ENCODE measurements at places on chromosomes 11 and 22.

DNA sequence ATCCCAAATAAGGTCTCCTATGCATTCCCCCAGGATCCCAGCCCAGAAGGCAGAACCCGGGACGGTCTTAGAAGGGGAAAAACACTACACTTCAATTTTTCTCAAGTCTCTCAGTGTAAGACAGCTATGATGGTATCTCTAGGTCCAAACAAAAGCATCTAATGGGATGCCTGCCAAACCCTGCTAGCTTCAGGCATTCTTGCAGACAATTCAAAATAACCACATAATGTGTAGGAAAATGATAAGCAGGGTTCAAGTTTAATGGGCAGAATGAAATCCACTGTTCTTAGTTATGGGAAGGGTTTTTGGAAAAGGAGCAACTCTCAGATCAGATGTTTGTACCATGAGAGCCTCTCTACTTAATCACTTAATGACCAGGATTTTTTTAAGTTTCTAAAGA, 119.8 kb upstream of the ANO1 start:
- DNase-seq = no peak

GRCh38 chr11:33898957-33899356, 7.1 kb upstream of the LMO2 start:
- no peak for DNase-seq

DNA sequence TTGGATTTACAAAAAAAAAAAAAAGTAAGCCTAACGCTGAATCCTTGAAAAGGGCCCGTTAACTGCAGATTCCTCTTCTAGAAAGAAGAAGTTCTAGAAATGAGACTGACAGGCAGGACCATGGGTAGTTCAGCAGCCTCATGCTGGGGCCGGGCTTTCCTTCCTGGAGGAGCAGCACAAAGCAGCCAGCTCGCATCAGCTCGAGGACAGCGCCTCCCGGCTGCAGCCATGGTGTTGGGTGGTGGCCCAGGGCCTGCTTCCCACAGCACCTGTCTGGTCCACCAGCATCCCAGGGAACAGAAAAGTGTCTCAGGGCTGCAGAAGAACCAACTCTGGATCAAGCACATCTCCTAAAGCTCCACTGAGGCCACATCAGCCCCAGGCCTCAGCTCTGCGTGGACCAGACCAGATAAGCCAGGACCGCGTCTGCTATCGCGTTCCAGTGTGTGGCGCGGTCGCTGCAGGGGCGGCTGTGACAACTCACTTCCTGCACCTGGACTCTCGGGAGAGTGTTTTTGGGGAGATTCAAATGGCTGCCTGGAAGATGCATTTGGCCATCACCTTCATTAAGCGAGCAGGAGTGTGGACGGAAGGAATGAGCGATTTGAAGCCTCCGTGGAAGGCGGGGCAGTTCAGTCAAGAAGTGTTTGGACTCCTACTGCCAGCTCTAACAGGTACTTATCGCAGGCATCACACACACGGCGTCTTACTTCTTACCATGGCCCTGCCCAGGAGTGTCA, 53.5 kb downstream of the MYH9 start:
- DNase-seq = no peak

DNA sequence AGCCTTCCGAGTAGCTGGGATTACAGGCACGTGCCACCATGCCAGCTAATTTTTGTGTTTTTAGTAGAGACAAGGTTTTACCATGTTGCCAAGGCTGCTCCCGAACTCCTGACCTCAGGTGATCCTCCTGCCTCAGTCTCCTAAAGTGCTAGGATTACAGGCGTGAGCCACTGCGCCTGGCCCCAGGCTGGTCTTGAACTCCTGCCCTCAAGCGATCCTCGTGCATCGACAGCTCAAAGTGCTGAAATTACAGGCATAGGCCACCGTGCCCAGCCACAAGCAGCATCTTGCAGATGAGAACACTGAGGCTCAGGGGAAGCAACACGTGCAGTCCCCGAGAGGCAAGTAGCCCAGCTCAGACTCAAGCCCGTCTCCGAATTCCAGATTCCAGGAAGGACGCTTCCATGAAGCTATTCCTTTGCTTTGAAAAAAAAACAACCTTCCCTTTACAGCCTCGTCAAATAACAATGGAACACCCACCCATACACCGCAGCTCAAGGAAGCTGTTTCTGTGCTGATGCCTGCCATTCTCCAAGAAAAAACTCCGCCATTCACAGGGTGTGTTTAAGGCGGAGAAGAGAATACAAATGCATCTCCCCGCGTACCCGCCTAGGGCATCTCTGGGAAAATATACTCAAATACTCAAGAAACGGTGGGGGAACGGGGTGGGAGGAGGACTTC, 34.5 kb upstream of the PDGFB start:
- DNase-seq = no peak

GRCh38 chr11:2302896-2303626, 1.2 kb downstream of the TSPAN32 start:
- DNase-seq = no peak

DNA sequence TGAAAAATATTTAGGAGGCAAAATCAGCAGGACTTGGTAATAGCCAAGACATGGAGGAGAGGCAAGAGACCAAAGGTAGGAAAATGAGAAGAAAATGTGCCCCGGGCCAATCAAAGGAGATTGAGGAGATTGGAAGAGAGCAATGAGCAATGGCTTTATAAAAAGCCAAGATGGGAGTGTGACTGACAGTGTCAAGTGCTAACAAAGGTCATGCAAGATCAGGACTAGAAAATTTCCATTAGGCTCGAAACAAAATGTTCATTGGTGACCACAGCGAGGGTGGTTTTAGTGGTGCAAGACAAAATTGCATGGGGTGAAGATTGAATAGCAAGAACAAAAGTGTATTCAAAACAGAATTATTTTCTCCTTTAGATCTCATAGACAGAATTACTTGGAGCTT, 45.2 kb upstream of the TBCEL start:
- no peak for DNase-seq

- no peak for DNase-seq
Measured at GRCh38 chr11:73461335-73461840, 85.2 kb downstream of the RELT start.

DNA sequence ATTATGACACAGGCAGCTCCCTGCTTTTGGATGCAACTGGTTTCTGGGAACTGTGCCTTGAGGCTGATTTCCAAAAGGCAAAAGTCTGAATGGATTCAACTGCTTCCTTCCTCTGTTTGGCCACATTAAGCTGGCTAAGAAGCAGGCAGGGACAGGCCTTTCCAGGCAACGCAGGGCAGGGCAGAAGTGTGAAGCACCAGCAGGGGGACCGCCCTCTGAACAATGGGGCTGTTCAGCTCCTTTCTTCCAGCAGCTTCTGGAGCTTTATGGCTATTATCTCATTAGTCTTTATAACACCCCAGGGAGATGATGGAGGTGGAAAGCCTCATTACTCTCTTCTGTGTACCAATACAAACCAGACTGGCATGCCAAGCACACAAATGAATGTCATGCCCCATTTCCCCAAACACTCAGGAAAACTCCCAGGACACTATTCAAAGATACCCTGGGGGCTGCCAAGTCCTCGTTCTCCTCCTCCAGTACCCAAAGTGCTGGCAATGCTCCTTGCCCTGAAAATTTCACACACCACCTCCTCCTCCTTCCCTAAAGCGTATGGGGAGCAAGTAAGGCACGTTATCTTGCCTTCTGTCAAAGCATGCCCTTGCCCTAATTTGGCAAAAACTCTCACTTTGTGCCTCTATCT, 21.3 kb downstream of the MORC2 start:
- peak; percentile 12 for DNase-seq

DNA sequence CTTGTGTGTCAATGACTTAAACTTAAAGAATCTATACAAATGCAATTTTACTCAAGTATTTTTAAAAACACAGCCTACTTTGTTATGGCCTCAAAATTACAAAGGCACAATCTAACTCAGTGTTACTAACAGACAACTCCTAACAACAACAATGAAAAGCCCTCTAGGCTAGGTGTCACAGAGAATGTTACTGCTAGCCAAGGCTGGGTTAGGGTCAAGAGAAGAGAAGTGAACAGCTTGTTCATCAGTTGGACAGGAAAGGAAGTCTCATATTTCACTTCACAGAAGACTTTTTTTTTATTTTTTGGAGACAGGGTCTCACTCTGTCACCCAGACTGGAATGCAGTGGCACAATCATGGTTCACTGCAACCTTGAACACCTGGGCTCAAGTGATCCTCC, 26.0 kb downstream of the CLDN25 start:
- DNase-seq = no peak

GRCh38 chr11:91906871-91907624, 317.6 kb upstream of the FAT3 start:
- no peak for DNase-seq

DNA sequence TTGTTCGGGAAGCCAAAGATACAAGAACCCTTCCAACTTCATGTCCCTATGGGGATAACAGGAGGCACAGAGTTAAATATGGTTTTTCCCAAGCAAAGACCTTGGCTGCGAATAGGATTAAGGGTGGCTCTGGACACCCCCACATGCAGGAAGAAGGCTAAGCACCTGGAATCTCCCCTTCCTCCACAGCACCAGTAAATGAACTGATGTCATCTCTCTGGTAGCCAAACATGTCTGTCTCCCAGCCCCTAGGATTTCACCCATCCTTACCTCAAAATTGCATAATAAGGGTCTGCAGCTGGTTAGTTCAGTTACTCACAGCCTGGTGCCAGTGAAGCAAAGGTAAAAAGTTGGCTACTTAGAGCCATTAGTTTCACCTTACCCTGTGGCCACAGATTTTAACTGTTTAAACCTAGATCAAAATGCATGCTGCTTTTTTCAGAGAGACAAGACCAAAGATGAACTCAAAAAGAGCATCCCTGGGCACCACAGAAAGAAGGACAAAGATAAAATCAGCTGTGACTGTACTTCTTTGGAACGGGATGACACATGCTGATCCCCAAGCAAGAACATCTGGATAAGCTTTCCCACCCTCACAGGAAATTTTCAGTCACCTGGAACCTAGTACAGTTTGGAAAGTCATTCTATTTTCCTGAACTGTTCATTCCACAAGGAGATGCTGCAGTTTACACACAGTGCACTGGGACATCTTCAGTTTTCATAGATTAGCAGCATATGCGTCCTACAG, 77.2 kb upstream of the AKIP1 start:
- DNase-seq = no peak

- DNase-seq = no peak
Measured at GRCh38 chr11:120219232-120219937, 8.6 kb downstream of the OAF start.

DNA sequence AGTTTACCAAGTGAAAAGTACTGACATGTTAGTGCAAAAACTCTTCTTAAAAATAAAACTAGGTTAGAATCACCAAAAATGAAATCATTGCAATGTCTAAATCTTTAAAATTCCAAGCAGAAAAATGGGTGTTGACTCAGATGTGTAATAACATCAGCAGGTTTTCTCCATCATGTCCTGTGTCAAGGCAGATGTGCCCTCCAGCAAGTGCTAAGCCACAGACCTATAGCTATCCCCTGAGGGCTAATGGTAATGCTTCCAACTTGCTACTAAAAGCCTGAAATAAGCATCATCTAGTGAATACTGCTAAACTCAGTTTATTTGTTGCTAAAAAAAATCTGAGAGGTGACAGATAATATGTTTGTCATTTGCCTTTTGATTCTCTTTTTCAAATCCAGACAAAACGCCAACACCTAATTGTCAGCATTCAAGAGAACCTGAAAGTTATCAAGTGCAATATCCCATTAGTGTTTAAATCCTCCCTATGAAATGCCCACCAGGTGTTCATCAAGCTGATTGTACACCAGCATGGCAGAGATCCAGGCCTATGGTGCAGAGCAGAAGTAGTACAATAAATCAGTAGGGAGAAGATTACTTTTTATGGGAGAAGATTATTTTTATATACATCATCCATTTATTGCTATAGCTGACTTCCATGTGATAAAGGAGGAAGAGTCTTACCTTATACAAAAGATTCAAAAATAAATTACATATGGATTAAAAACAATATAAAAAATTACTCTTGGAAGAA, 55.1 kb upstream of the SYT9 start:
- no peak for DNase-seq

DNA sequence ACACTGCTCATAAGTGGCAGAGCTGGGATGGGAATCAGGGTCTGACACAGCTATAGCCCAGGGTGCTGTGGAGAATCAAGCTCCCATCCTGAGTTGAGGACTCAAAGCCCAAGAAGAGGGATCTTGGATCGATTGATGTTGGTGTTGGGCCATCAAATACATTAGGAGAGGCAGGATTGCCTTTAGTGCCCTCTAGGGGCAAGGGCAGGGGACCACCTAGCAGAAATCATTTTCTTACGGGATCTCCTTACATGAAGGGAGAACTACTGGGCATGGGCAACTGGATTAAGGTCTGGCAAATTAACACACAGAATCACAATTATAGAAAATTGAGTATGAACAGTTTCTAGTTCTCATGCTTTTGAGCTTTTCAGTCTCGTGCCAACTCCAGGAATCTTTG, 24.9 kb upstream of the EMSY start:
- DNase-seq = no peak

- no peak for DNase-seq
Measured at GRCh38 chr22:24845041-24845898, 39.3 kb downstream of the SGSM1 start.

- no peak for DNase-seq
Measured at GRCh38 chr22:27137871-27138337, 480.5 kb downstream of the MIAT start.

DNA sequence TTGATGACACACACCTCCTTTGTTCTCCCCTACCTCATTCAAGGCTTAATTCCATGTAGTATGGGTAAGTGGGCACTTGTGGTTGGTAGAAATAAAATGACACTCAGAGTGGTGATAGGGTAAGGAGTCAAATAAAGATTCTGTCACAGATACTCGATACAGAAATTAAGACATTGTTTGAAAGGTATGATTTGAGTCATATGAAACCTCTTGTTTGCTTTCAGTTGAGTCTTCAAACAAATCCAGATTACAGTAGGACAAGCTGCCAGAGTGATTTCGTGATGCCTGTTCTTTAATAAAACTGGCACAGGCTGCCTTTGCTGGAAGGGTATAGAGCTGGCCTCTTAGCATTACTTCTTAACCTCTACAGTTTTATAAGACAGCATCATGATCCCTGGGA, 182.4 kb downstream of the SPON1 start:
- no peak for DNase-seq

DNA sequence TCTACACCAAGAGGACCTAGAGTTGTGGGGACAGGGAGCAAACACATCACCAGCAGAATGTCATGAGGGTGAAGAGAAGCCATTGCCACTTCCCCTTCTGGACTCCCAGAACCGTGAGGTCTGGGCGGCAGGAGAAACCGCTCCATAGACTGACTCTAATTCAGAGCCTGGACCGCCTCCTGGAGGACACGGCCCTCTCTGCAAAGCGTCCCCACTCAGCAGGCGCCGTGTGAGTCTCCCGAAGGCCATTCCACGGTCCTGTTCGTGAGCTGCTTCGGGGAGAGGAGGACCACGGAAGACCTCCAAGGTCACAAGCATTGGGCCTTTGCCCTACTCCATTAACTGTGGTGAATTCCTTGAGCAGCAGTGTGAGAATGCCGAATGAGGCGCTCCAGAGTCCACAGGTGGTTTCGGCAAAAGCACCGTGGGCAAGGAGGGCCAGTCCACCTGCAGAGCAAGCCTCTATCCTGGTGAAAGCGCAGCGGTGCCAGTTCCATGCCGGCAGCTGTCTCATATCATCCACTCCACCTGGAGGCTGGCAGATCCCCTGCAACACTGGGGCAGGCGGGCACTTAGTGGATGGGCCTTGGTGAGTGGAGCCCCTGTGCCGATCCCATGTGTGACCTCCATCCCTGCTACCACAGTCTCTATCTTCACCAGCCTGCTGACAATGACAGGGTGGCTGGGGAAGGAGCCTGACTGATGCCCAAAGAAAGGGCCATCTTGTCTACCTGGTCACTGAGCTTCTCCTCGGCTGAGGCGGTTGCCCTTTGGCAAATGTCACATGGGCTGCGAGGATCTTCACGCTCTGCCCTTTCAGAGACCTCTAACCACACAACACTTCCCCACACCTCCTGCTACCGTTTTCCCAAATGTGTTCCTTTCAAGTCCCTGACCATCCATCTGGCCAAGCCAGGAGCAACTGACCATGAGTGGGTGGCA, 7.5 kb downstream of the C11orf21 start:
- DNase-seq = no peak
